ENCODE measurements at places on chromosomes 11 and 22.

GRCh38 chr11:19972091-19972490 lies 188.2 kb downstream of the DBX1 start:
- no peak for DNase-seq

GRCh38 chr11:19980957-19981669 lies 179.2 kb downstream of the DBX1 start:
- no peak for DNase-seq

- no peak for DNase-seq
These were observed 344.2 kb downstream of the SHANK2 start for GRCh38 chr11:70908223-70908622.

- no peak for DNase-seq
These were observed 127.4 kb downstream of the TTC17 start for GRCh38 chr11:43486141-43486540.

- DNase-seq, result no peak
These were observed 14.8 kb upstream of the RASD2 start for GRCh38 chr22:35525687-35526332.

GRCh38 chr11:3823303-3823702 lies 14.9 kb downstream of the PGAP2 start:
- peak; percentile 29 for DNase-seq

DNA sequence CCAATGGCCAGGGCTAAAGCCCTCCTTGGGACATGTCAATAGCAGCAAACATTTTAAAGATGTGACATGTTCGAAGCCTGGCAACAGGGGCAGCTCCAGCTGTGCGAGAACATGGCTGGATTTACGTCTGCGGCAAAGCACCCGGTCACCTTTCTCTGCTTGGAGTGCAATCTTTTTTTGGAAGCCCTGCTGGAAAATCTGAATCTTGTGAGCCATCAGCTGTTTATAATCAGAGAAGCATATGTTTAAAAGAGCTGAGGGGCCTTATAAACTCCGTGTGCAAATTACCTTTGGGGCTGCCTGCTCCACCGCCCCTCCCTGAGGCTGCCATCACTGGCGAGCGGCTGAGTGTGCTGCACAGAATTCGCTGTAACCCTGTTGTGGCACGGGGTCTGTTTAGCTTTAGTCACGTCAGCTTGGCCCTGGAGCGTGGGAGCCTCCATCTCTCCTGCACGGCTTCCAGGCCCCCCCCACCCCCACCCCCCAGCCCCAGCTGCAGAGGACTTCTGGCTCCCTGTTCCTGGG lies 9.0 kb upstream of the KCNQ1OT1 start:
- no peak for DNase-seq

DNA sequence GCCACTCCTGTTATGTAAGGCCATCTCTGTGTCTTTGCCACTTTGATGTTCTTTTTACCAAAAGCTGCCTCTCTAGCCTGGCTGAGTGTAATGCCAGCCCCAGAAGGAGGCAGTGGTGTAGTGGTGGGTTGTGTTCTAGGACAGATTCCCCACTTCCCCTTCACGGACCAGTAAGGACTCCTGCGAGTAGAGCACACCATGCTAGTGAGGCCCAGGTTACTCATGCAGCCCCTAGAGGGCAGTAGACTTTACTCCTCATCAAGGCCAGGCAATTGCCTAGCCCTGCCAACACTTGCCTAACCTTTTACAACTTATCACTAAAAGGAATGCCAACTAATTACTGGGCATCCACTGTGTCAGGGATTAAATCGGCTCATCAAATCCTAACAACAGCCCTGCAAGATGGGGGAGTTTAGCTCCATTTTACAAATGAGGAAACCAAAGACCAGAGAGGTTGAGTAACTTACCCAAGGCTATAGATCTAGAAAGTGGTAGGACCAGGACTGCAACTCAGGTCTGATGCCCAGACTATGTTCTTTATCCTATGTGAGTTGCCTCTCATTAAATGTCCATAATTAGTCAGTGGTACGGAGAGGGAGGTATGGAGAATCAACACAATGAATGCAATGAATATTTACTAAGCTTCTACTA lies 75.3 kb downstream of the APIP start:
- peak; percentile 78 for DNase-seq

DNA sequence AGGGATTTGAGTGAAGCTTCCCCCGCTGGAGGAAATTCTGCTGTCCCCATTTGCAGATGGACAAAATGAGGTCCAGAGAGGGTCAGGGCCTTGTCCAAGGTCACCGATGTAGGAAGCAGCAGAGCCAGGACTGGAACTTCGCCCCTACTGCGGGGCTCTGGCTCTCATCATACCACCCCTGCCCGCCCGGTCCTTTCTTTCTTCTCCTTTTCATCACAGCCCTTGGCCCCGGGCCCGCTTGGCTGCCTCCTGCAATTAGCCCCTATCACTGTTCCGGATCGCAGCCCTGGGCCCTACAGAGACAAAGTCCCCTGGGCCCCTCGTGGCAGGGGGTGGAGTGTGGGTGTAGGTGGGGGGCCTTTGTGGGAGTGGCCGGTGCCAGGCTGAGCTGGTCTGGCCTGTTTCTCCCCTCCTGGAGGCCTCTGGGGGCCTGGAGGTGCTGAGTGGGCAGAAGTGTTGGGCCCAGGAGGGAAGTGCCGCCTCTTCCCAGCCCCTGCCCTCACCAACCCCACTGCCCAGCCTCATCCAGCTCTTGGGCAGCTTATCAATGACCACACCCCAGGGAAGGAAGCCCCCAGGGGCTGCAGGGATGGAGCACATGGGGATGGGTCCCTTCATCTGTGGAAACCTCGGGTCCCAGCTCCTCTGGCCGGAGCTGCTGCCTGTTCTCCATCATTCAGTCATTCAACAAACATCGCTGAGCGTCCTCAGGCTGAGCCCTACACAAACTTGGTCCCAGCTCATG lies 3.4 kb downstream of the EMID1 start:
- DNase-seq, result no peak

- DNase-seq, result peak; percentile 84
These were observed 9.1 kb downstream of the PRR33 start for GRCh38 chr11:1882265-1883238.

DNA sequence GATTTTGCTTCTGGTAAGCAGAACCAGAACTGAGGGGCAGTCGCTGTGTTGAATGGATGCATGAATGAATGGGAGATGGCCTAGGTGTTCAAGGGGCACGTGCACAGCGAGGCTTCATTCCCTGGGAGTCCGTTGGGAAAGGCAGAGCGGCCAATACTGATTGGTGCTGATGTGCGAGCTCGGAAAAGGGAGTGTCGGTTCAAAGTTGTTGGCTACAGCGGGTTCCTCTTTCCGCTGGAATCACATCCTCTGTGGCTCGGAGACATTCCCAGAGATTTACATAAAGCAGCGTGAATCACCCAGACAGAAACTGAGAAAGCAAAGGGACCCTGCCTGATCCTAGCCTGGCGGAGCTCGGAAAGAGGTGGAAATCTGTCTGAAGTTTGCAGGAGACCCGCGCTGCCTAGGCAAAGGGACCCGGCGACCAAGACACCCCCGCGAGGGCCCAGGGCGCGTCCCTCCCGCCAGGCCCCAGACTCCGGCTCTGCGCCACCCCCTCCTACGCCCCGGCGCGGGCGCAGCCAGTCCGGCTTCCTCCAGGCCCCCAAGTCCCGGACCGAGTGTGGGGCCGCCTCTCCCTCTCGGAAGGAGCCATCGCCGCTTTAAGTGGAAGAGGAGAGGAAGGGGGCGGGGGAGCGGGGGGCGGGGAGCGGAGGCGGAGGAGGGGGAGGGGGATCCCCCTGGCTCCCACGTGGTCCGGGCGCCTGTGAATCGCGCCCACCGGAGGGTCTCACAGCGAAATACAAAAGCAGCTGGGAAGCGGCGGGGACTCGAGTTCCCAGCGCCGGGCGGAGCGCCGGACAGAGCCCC lies at the start of gene FJX1:
Gene FJX1, plus strand, starts transcription at position 774 of the 810 bp plus-strand sequence. CDS start 177 bp downstream, outside the sequence.
- peak; percentile 91 for DNase-seq

- no peak for DNase-seq
These were observed 23.2 kb upstream of the CAT start for GRCh38 chr11:34415538-34415937.

- DNase-seq, result peak; percentile 65
These were observed 11.4 kb upstream of the CAT start for GRCh38 chr11:34427186-34427805.

All from suppressor macrophage treated with lipopolysaccharide for 4 hours (primary cell).